ENCODE measurements at places on chromosomes 2 and 18.

DNA sequence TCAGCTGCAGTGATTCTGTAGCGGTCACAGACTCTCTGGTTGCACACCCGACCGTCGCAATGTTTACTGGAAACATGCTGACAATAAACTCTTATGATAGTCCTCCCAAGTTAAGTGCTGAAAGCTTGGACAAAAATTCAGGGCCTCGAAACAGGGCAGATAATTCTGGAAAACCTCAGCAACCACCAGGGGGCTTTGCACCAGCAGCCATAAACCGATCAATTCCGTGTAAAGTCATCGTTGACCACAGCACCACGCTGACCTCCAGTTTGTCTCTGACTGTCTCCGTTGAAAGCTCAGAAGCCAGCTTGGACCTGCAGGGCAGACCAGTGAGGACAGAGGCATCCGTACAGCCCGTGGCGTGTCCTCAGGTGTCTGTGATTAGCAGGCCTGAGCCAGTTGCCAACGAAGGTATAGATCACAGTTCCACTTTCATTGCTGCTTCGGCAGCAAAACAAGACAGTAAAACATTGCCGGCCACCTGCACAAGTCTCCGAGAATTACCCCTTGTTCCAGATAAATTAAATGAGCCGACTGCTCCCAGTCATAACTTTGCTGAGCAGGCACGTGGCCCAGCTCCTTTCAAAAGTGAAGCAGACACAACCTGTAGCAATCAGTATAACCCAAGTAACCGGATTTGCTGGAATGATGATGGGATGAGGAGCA, 166.1 kb downstream of the ASXL3 start:
- no peak for DNase-seq

GRCh38 chr2:2012505-2012904, 268.2 kb upstream of the PXDN start:
- DNase-seq: no peak

- DNase-seq: no peak
These were observed 45.6 kb upstream of the BZW1 start for GRCh38 chr2:200765995-200766660.

GRCh38 chr2:227106845-227107759, 56.9 kb downstream of the COL4A4 start:
- peak; percentile 62 for DNase-seq

DNA sequence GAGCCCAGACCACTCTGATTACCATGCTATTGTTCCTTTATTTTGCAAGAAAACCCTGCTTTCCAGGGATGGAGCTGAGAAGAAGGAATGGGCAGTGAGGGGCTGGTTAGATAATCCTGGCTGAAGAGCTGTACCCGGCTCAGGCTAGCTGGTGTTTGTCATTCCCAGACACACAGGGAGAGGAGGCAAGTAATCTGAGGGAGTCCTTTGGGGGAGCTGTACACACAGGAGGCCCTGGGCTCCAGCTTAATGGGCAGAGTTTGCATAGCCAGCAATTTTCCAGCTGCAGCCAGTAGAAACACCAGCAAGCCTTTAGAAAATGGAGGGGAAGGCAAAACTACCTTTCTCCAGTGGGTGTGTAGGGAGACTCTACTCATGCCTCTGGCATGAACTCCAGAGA, 259.3 kb downstream of the SOX11 start:
- DNase-seq: no peak

GRCh38 chr2:151634736-151635467, 99.4 kb downstream of the NEB start:
- DNase-seq: no peak

DNA sequence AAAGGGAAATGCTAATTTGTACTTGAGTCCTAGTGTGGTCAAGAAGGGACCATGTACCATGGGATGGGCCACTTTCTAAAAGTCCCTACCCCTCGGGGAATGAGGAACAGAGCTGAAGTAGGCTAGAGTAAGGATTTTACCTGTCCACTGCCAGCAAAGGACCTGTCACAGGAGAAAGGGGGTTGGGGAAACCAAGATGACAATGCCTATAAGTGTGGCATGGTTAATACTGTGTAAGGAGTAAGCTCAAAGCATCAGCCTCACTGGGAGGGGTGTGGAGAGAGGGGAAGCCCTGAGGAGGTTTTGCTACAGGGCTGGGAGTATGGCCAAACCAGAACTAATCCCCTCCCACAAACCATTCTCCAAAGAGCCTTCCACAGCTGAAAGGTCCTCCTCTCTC, 15.8 kb downstream of the GKN2 start:
- DNase-seq: no peak

- DNase-seq: no peak
These were observed 50.3 kb downstream of the RPL37A start for GRCh38 chr2:216548901-216549331.

DNA sequence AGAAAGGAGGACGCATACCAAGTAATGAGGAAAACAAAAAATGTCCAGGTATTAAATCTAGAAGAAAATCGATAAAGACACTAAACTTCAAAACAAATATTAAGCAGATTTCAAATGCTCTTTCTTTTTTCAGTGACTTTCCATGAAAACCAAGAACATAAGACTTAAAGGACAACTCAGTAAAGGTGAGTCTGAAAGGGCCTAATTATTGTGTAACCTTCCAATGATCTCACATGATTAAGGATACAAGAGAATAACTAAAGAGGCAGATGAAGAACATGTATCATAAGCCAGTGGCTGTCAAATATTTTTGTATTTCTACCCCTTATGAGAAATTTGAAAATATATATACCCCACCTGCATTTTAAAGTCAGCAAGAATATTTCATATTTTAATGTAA, 30.7 kb downstream of the MBD2 start:
- no peak for DNase-seq

- no peak for DNase-seq
These were observed 227.3 kb downstream of the INSIG2 start for GRCh38 chr2:118315606-118316005.

- no peak for DNase-seq
These were observed 65.1 kb upstream of the DAPL1 start for GRCh38 chr2:158729873-158730620.

GRCh38 chr2:17518212-17519154, at the start of gene RAD51AP2:
TSS of gene RAD51AP2 (minus strand) at chr2:17518440. CDS start at chr2:17518415, 25 bp downstream.
- DNase-seq: peak; percentile 74

DNA sequence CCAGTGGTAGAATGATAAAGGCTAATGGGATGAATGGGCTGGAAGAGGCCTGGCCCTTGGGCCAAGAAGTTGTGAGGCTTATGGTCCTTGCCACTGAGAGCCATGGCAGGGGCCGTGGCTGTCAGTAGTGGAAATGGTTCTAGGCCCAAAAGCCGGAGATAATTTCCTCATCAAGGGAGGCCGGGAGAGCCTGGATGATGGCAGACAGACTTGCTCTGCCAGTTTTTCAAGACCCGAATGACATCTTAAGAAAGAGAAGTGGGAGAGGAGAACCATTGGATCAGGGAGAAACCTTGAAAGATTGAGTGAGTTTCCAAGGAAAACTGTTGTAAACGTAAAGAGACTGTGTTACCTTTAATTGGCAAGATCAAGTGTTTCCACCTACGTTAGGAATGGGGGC, 46.3 kb upstream of the VPS54 start:
- no peak for DNase-seq

GRCh38 chr2:165902934-165903333, 50.6 kb downstream of the TTC21B start:
- DNase-seq: no peak

DNA sequence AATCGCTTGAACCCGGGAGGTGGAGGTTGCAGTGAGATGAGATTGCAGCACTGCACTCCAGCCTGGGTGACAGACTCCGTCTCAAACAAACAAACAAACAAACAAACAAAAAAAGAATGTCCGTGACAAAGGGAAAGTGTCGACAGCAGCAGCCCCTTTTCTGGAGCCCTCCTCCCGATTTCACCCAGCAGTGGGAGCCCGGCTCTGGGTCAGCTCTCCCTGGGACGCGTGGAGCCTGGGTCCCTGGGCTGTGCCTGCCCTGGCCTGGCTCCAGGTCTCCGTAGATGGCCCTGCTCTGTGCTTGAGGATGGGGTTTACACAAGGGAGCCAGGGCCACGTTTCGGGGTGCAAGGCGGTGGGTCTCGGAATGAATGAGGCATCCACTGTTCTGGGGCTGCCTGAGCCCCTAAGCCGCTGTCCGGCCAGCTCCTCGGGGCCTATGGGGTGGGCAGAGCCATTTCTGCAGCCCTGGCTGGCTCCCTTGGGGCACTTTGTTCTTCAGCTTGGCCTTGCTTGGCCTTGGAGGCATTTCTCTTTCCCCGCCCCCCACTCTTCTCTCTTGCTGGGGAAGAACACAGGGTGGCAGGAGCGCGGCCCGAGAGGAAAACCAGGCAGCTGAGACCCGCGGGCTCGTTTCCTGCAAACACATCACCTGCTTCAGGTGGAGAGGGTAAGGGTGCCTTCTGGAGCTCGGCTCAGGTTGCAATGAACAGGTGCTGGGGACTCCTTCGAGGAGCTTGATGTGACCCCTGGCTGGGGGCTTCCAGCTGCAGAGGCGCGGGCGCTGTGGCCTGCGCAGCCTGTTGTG, 29.1 kb downstream of the RTP5 start:
- no peak for DNase-seq

DNA sequence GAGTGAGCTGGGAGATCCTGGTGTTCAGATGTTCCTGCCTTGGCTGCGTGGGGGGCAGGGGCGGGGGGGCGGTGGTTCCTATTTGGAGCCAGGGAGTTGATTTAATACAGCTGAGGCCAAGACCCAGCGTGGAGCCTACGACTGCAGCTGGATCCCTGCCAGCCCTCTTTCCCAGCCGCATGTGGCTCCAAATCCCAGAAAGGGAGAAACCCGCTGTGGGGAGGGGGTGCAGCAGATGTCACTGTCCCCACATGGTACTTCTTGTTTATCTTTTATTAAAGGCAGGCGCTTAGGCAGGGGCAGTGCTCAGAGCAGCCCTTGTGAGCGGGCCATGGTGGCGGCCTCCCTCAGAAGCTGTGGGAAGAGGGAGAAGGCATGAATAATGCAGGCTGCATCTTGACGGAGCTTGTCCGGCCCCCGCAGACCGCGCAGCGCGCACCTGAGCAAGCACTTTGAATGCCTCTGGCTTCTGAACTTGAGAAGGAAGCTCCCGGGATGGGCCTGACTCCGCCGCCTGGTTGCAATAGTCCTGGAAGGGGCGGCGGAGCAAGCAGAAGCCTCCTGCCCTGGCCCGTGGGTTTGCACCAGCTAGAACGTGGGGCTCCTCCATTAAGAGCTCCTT, 112.1 kb downstream of the GLI2 start:
- DNase-seq: no peak

- DNase-seq: no peak
These were observed 20.4 kb upstream of the CD226 start for GRCh38 chr18:69968039-69968438.

- DNase-seq: no peak
These were observed 40.3 kb downstream of the INPP5D start for GRCh38 chr2:233100192-233100998.

DNA sequence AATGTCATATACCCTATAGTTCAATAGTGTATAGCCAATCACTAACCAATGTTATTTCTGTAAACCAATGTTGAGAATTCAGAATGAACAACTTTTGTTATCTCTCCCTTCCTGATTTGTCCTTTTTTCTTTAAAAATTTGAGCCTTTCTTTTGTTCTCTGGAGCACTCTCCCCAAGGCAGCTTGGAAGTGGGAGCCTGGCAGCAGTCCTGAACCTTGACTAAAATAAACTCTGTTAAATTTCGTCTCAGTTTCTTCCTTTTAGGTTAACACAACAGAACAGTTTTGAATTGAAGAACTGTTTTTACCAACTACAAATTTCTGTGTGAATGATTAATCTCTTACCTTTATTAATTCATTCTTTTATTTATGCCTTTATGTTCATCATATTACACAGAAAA, 35.9 kb downstream of the CD302 start:
- DNase-seq: no peak

GRCh38 chr18:2444201-2444875, 127.0 kb downstream of the METTL4 start:
- peak; percentile 46 for DNase-seq

DNA sequence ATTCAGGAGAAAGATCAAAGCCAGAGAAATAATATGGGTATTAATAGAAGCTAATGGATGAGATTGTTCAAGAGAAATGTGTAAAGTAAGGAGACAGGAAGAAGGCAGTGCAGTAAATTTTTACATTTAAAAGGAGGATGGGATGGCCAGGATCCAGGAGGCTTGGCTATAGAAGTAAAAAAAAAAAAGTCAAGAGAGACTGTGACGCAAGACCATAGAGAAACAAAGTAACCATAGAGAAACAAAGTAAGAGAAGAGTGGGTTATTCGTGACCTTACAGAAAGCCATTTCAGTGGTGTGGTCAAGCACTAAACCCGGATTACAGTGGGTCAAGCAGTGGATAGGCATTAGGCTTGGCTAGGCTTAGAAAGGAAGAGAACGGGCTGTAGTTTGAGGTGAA, 10.5 kb upstream of the FAM171B start:
- no peak for DNase-seq

DNA sequence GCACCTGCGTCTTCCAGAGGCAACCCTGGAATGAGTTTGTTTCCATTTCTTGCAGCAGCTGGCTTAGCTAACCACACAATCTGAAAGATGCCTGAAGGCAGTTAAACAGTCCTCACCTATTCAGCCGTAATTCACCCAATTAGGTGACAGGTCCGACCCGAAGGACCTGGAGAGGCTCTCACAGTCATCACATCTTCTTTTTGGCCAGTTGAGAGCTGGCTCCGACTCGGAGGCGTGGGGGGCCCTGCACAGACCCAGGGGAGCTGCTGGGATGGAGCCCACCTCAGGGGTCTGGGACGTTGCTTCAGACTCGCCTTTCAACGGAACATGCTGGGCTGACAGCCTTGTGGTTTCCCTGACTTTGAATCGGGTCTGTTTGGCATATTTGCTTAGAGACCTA, 187.3 kb downstream of the RTP5 start:
- DNase-seq: no peak

- no peak for DNase-seq
These were observed 111.2 kb downstream of the STPG4 start for GRCh38 chr2:47043891-47044239.

DNA sequence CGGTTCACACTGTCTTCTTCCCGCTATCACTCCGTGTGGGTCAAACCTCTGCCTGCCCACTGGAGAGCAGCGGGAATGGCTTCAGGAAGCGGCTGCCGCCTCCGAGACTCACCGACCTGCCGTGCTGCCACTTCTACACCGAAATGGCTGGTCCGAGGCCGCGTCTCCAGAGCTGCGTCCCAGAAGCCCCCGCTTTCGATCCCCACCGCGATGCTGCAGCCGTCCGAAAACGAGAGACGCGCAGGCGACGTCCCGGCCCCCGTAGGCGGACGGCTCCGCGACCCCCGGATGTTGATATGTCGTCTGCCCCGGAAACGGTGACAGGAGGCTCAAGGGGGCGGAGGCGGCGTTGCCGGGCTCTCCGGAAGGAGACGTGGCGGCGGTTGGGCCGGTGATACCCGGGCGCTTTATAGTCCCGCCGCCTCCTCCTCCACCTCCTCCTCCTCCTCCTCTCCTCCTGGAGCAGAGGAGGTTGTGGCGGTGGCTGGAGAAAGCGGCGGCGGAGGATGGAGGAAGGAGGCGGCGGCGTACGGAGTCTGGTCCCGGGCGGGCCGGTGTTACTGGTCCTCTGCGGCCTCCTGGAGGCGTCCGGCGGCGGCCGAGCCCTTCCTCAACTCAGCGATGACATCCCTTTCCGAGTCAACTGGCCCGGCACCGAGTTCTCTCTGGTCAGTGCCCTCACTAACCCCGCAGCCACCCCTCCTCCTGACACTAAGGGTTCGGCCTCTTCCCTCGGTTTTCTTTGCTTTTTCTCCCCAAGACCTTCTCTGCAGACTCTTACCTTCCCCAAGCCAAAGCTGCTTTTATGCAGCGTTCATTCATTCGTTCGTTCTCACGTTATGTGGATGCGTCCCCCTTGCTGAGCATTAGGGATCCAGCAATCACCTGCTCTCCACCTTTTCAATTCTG, at the start of the genes ASB3 and ERLEC1:
Gene ASB3 (minus strand): TSS at position 249 of the 909 bp plus-strand sequence. CDS start 21,381 bp downstream, outside the sequence.
Gene ERLEC1 (plus strand): TSS at position 340 of the 909 bp plus-strand sequence. CDS start 167 bp downstream, at position 507.
- DNase-seq: peak; percentile 90

GRCh38 chr2:221120643-221121042, 451.5 kb downstream of the EPHA4 start:
- no peak for DNase-seq
